Esophagus squamous epithelium (tissue), 5 donors: ENCODE measurements at places on chromosomes 2 and 18.

DNA sequence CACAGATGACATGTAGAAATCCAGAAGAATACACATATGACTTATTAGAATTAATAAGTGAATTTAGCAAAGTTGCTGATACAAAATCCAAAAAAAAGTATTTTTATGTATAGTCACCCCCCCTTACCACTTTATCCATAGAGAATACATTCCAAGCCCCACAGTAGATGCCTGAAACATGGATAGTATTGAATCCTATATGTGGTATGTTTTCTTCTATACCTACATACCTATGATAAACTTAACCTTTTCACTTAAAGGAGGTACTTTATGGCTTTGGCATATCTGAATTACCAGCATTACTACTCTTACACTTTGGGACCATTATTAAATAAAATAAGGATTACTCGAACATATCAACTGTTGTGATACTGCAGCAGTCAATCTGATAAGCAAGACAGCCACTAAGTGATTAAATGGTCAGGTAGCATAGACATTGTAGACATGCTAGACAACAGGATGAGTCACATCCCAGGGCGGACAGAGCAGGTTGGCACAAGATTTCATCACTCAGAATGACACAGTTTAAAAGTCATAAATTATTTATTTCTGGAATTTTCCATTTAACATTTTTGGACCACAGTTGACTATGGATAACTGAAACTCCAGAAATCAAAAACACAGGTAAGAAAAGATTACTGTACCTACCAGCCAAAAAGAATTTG, 208.2 kb upstream of the CHAC2 start:
- no peak for DNase-seq

- DNase-seq = no peak
Measured at GRCh38 chr2:99729104-99730025, 239.5 kb upstream of the REV1 start.

- DNase-seq = no peak
Measured at GRCh38 chr2:230998882-230999281, 3.0 kb downstream of the SPATA3 start.

GRCh38 chr2:7007846-7008741, 90.9 kb downstream of the RNF144A start:
- no peak for DNase-seq

- no peak for DNase-seq
Measured at GRCh38 chr18:25422230-25422629, 70.3 kb upstream of the ZNF521 start.

- DNase-seq = no peak
Measured at GRCh38 chr18:34837769-34838272, 127.7 kb downstream of the DTNA start.

DNA sequence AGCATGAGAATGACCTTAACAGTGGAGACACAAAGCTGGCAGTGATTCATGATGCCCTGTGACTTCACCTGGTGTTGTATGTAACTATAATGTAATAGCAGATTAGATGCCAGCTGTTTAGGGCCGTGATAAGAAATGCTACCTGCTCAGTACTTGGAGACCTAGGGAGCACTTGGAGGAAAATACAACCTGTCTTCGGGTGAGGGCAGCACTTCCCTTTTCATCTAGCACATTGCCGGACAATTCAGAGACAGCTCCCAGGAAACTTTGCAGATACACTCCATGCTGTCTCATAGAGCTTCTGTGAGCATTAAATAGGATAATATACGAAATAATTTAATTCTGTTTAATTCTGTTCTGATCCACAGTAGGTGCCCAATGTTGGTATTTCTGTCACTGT, 668.5 kb downstream of the TSN start:
- no peak for DNase-seq

GRCh38 chr2:73004889-73005596, 66.5 kb downstream of the SFXN5 start:
- no peak for DNase-seq

- DNase-seq = no peak
Measured at GRCh38 chr2:240655931-240656886, 26.5 kb downstream of the AQP12B start.

- no peak for DNase-seq
Measured at GRCh38 chr2:97935719-97936161, 60.0 kb downstream of the TMEM131 start.

DNA sequence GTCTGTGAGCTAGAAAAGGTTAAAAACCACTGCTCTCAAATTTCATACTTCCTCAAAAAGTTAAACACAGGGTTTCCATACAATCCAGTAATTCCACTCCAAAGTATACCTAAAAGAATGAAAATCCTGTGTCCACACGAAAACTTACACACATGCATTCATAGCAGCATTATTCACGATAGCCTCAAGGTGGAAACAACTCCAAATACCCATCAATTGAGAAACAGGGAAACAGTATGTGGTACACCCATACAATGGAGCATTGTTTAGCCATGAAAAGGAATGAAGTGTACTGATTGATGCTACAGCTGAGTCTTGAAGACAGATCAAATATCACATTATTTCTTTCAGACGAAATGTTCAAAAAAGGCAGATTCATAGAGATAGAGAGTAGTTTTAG, 36.7 kb downstream of the UXS1 start:
- DNase-seq = no peak

- no peak for DNase-seq
Measured at GRCh38 chr2:117199511-117199910, 615.0 kb upstream of the DDX18 start.

DNA sequence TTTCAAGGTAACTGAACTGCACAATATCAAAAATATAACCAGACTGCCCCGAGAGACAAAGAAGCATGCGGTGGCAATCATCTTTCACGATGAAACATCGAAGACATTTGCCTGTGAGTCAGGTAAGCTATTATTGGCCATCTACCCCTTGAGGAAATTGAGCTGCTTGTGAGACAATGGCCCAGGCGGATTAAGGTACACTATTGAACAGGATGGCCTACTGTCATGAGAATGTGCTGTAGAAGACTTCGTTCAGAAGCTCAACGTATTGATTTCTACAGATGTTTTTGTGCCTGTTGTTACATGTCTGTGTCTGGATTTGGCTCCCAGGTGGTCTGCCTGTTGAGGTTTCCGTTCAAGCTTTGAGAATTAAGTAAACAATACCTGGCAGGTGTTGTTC, 198.7 kb downstream of the DOK6 start:
- no peak for DNase-seq

- no peak for DNase-seq
Measured at GRCh38 chr2:232362174-232362900, 16.2 kb upstream of the ALPP start.

- DNase-seq = no peak
Measured at GRCh38 chr2:8922431-8922830, 81.1 kb downstream of the MBOAT2 start.

DNA sequence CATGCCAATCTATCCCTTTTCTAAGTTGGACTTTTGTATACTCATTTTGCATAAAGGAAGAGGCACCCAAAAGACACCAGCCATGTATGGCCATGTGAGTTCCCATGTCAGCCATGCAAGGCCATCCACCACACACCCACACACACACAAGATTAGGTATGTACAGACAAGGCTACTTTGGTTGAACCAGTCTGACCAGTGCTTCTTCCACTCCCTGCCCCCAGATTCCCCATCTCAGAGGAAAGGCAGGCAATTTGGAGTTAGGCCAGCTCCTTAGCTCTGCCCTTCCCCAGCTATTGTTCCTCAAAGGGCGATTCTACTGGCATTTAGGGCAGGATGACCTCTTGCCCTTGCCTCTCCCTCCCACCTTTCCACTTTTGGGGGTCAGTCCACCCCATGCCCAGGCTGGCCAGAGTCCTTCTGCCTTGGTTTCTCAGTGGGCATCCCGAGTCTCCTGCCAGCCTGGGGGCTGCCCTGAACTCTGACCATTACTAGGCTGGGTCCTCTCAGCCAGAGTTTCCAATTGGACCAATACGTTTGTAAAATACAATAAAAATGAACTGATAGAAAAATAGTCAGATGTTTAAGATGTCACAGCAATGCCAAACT, 101.1 kb downstream of the ZBTB7C start:
- no peak for DNase-seq

DNA sequence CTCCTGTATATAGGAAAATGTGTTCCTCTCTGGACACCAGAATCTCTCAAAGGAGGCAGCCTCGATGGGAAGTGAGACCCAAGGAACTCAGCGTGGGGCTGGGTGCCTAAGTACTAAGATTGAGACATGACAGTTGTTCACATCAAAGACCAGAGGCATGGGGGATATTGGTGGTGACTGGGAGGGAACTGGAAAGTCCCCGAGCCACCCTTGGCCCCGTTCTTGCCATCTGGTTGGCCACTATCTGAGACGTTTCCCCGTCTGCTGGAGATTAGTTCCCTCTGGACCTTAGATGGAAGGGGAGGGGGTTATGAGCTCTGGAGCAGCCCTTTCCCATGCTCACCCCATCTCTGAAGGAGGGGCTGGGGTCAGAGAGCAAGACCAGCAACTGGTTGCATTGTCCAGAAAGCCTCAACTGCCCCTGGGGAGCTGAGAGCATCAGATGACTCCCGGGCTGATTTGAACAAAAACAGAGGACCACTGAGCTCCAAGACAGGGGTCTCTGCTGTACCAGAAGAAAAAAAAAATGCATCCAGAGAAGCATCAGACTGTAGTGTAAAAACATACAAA, 11.8 kb downstream of the FBLN7 start:
- DNase-seq = no peak

GRCh38 chr18:40208958-40209357, 1746.1 kb upstream of the PIK3C3 start:
- DNase-seq = no peak

GRCh38 chr2:154264024-154264423, 392.3 kb downstream of the GALNT13 start:
- no peak for DNase-seq

DNA sequence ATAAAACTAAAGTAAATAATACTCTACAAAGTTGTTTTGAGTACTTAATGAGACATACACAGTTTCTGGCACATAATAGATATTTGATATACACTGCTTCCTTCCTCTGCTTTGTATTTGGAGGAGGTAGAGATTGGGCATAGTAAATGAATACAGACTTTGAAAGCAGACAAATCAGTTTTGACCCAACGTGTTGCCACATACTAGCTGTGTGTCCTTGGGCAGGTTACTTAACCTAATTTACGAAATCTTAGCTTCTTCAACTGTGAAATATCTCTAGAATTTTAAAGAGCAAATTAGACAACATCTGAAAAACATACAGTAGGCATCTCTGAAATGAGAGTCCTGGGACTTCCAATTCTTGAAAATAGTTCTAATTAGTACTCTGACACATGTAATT, 425.4 kb downstream of the TGIF1 start:
- DNase-seq = no peak

- no peak for DNase-seq
Measured at GRCh38 chr2:224850081-224850480, 133.9 kb upstream of the CCDC195 start.

- DNase-seq = no peak
Measured at GRCh38 chr18:33875029-33875565, 297.1 kb downstream of the ASXL3 start.

DNA sequence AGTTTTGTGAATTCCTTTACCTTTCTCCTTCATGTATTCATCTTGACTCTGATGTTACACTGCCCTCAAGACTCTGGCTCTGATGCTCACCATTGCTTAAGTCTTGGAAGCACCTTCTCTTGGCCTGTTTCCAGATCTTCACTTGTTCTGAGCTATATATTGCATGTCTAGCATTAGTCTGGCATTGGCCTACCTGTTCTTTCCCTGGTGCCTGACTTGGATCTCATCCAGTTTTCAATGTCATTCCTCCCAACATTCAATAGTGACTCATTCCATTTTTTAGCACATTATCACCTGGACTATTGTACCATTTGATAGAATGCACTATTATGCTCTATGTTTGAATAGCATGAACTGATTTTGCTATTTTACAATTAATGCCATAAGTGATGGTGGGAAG, 127.3 kb upstream of the NYAP2 start:
- no peak for DNase-seq

DNA sequence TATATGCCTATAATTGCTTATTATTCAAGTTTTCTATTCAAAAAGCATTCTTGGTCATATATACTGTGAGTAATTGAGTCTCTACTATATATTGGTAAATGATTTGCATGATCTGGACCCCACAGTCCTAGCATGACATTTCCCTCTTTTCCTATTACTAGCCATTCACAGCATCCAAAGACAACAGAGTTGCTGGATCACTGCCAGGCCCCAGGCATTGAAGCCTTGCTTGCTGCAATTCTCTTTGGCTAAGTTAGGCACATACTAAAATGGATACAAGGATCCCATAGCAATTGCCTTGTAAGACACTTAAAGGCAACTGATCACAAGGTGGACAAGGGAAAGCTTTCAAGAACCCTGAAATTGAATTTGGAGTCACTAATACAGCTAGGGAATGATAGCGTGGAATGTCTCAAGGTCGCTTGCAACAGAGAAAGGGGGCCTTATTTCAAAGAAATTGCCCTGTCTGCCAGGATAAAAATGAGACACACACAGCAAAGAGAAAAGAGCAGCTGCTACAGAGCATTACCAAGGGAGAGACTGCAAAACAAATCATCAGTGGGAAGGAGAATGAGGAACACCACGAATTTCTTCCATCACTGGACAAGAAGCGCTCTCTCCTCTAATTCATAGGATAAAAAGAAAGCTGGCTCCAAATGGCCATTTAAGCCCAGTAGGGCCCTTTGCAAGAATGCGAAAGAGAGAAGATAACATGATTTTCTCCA, 77.1 kb upstream of the EPHA4 start:
- no peak for DNase-seq

DNA sequence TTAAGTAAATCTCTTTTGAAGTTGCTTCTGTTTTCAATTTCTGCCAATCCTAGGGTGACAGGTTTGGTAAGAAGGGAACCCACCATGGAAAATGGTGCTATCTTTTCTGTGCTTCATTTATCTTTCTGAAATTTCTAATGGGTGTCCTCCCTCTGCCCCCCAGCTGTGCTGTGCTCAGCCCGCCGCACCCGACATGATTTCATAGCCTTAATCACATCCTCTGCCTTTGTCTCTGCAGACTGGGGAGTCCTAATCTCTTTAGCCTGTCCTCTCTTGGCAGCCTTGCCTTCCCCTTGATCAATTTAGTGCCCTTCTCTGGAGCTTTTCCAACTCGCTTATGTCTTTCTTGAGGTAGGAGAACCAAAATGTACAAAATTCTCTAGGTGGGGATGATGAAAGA, 49.3 kb downstream of the DNMT3A start:
- DNase-seq = no peak

GRCh38 chr2:224069172-224069571, 30.1 kb upstream of the SERPINE2 start:
- DNase-seq = no peak

GRCh38 chr2:119157850-119158511, 570 bp downstream of the C1QL2 start:
- DNase-seq = no peak
